Activated CD4-positive, alpha-beta T cell treated with anti-CD3 and anti-CD28 coated beads, Interleukin-2, amount 50 U/mL, for 1 hour (primary cell): ENCODE measurements at places on chromosomes 3 and 15.

- DNase-seq, result peak; percentile 41
These were observed 68.4 kb upstream of the TNFAIP8L3 start for GRCh38 chr15:51162865-51163762.

GRCh38 chr3:125120379-125121122 lies 64.8 kb upstream of the HEG1 start:
- no peak for DNase-seq

DNA sequence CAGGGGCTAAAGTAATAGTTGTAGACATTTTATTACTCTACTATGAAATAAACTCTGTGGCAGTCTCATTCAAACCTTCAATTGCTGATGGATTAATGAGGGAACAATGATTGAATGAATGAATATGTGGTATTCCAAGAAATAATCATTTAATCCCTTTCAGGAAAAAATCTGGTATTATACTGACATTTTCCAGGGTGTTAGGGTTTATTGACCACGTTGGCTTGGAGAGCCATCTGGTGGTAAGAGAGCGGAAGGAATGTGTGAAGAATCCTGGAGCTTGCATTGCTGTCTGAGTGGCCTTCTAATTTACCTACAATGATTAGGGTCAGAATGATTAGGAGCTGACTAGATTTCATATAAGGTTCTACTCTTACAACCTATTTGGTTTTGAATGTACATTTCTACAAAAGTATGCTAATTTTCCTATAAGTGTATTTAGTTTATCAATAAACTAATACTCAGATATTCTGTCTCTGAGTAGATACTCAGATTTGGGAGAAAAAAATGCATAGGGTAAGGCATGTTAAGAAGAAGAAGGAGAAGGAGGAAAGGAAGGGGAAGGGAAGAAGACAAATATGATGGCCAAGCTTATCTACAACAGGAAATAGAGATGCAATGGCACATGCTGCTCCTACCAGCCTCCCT lies 249.9 kb downstream of the ROBO1 start:
- no peak for DNase-seq

GRCh38 chr15:40242213-40242599 lies 3.3 kb downstream of the PAK6 start:
- DNase-seq, result no peak

GRCh38 chr15:79947009-79947408 lies 24.0 kb downstream of the BCL2A1 start:
- no peak for DNase-seq

DNA sequence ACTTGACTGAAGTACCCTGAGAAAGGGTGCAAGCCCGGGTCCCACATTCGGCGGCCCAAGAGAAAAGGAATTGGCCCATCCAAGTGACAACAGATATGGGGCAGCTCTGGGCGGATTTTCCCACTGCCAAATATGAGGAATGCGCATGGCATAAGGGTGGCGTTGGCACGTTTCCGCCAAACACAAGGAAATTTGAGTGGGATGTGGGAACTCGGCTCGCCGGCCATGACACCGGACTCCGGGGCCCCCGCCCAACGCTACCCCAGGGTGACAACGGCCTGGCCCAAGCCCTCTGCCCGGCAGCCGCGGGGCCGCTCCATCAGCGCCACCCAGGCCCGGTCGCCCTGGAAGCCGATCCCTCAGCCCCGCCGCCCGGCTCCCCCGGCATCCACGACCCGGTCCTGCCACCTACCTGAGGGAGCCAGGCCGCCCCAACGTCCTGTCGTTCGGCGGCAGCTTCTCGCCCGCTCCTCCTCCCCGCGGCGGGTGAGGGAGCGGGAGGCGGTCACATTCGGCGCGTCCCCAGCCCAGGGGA lies 449 bp downstream of the RAF1 start:
- DNase-seq, result no peak

- DNase-seq, result no peak
These were observed 53.6 kb downstream of the LMCD1 start for GRCh38 chr3:8555113-8555661.

DNA sequence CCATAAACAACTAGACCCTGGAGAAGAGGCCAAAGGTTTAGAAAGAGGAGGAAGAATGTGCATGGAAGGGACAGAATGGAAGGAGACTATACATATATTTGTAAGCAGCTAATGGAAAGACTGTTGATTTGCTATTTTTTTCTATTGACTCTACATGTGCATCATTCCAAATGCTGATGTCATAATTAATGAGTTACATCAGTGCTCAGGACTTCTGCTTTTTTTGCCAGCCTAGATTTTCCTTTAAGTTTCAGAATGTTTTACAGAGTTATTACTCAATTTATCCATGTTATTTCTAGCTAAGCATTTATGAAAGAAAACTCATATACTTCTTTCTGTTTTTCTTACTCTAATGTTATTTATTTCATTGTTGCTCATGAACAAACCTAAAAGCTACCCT lies 62.6 kb upstream of the VGLL3 start:
- no peak for DNase-seq

DNA sequence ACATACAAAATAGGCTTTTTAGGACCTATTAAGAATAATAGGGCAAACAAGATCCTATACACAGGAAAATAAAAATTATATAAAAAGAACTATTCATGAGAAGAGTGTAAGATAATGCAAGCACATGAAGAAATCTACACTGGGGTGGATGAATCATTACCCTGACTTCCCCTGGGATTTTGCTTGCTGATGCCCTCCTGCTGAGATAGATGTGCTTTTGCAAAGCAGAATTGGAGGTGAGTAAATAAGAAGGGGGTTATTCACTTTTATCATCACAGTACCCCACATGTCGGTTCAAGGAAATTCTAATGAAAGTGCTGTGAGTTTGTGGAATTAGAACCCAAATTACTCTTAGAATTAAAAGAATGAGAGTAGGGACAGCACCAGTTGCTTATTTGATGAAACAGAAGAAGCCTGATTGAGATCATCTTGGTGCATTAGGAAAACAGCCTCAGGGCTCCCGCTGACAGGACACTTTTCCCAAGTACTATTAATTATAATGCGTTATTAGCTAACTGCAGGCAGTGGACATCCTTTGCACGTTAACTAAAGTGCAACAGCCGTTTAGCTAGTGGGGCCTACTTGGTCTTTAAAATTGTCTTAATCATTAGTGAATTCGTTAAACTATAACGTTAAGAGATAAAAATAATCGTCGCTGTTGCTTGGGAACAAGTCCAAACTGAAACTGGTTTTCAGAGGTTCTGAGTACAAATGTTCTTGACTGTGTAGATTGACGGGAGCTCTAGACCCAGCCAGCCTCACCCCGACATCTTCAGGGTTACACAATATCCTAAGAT lies 48.4 kb downstream of the SLC2A2 start:
- no peak for DNase-seq

DNA sequence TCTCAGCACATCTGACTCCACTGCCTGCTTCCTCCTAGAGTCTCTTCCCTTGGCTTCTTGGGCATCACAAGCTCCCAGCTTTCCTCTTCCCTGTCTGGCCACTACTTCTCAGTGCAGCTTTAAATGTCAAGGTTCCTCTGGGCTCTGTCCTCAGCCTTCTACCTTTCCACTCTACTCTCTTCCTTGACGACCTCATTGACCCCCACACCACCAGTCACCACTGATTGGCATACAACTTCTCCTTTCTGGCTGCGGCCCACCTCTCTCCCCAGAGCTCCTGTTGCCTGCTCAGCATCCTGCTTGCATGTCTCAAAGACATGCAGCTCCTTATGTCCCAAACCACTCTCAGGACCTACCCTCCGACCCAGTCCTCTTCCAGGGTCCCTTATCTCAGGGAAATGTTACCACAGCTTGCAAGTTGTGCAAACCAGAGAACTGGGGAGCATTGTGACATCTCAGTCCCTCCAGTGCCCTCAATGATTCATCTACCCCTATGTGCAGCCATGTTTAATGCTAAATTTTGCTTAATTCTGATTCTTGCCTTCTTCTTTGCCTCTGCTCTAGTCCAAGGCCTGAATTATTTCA lies 49.9 kb downstream of the TRPM1 start:
- DNase-seq, result no peak

- no peak for DNase-seq
These were observed 169.1 kb upstream of the NSMCE3 start for GRCh38 chr15:29438703-29439055.

DNA sequence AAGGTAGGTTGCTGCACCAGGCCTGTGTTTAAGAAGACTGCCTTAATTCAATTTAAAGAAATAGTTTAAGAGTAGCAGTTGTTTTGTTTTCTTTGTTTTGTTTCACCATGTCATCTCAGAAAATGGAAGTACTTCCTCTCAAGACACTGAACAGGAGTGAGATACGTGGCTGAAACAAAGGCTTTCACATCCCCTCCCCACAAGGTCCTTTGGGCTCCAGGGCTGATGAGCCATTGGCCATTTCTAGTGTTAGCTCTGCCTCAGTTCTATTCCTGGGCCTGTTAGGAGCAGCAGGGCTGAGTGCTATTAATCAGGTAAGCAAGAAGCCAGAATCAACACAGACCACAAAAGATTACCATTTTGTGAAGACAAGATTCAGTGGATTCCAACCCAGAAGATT lies 132.8 kb downstream of the KCNAB1 start:
- no peak for DNase-seq

DNA sequence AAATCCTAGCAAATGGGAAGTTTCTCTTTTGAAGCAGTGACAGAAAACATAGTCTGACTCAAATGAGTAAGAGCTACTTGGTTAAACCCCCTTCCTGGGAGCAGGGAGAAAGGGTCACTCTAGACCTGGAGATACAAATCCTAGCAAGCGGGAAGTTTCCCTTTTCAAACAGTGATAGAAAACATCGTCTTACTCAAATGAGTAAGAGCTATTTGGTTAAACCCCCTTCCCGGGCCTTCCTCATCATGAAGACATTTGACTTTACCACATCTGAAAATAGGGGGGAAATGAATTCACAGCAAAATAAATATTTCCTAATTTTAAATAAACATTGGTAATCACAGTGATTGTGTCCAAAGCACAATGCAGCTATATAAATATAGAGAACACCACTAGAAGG lies 79.2 kb downstream of the FOXB1 start:
- DNase-seq, result no peak

- DNase-seq, result no peak
These were observed 62.8 kb downstream of the PEX5L start for GRCh38 chr3:179973931-179974361.

DNA sequence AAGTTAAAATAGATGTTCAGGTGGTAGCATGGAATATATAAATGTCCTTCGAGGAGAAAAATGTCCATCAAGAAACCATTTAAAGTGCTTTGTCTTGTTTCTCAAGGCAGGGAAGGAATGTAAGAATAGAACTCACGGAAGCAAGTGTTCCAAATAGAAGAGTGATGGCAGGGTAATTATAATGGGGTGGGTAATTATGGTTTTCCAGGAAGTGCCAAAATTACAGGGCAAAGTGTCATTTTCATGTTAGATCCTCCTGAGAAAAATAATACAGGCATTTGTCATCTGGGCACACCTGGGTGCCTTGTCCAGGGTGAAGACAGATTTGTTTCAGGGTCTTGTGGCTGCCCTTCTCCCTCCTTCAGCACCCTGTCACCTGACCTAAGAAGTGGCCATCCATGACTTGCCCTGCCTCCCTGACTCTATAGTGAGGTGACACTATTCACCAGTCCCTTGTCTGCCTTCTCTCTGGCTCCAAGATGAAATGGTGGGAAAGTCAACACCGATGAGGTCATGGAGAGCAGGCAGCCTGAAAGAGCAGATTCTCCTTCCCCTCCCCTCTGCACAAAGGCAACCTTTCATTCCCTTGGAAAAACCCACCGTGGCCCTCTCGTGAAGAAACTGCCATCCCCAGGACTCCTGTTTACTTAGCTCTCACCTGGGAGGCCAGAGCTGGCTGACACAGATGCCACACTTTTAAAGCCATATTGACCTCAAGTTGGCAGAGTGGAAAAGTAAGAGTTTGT lies 45.1 kb upstream of the AMOTL2 start:
- no peak for DNase-seq

DNA sequence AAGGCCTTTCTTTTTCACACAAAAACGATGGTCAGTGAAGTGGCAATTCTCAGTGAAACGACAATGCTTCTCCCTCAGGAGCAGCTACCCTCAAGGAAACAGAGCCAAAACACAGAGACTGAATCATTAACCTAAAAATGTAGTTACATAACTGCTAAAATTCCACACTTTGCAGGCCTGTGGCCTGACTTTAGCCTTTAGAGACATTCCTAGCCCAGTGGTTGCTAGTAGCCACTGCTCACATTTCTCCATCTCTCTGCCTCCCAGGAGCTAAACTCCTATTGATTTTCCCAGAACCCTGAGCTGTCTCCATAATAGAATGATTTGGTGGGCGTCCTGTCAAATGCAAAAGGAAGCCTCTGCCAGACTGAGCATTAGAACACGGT lies 630.1 kb upstream of the KCNMB2 start:
- no peak for DNase-seq
